ENCODE measurements at places on chromosomes 4 and X. TPM values are rescaled to one million over a fixed set of nuclear protein-coding genes. Genes with fewer than 3 reads are reported as not detected.

GRCh38 chrX:142186103-142186502 lies 19.0 kb downstream of the MAGEC2 start:
- H3K4me1 ChIP-seq = no peaks in the 10 kb centered on the region
- H3K27ac ChIP-seq = no peak overlapping the region
- DNase-seq = no peak
- H3K27me3 ChIP-seq = no peaks in the 10 kb centered on the region
- no peak overlapping the region for H3K4me3 ChIP-seq

DNA sequence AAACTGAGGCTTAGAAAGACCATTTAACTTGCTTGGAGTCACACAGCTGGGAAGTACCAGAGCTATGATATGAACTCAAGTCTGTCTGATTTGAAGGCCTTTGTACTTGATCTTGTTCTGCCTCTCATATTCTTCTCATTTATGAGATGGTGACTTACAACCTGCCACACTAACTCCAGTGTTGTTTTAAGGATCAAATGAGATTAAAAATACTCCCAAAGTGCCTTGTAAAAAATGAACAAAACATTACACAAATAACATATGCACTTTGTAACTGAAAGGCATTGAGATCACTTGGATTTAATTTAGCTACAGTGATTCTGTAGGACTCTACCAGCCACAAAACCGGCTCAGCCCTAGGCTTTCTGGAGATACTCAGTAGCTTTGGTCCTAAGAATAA lies 15.6 kb upstream of the MAP7D3 start:
- DNase-seq = no peak
- no peaks in the 10 kb centered on the region for H3K36me3 ChIP-seq
- peaks cover 5% of the 10 kb centered on the region for H3K27me3 ChIP-seq
- H3K4me1 ChIP-seq = no peaks in the 10 kb centered on the region

- H3K4me1 ChIP-seq = no peaks in the 10 kb centered on the region
- no peak overlapping the region for H3K27ac ChIP-seq
- no peaks in the 10 kb centered on the region for H3K36me3 ChIP-seq
- no peak overlapping the region for H3K4me3 ChIP-seq
- no peak for DNase-seq
Observed at GRCh38 chr4:40241026-40241425, 44.2 kb downstream of the RHOH start.

Gene DGAT2L6
- total RNA-seq = not detected

DNA sequence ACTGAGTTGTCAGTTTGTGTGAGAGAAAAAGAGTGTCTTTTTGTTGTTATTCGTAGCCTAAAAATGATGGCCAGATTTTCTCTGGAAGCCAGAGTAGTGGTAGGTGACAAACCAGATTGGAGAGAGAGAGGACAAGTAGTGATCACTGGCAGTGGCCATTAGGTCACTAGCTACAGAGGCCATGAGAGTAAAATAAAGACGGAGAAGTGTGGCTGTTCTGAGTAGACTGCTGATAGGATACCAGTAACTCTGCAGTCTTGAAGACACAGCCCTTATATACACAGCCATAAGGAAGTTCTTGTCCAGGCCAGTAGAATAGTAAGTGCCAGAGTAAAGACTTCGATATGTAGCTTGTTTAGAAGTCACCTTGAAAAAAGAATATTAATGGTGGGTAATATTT lies 7.7 kb downstream of the SLC30A9 start:
- no peaks in the 10 kb centered on the region for H3K36me3 ChIP-seq
- H3K4me3 ChIP-seq = no peak overlapping the region
- H3K27ac ChIP-seq = no peak overlapping the region
- no peak for DNase-seq
- H3K4me1 ChIP-seq = no peaks in the 10 kb centered on the region

Gene TIMM8A
- 2.7 TPM for total RNA-seq

GRCh38 chrX:71106427-71106826 lies at the start of gene CXorf65:
TSS of gene CXorf65 (minus strand) at chrX:71106740. CDS start at chrX:71106556, 184 bp downstream.
- H3K27me3 ChIP-seq = peaks cover 3% of the 10 kb centered on the region
- no peak within 1 kb of the TSS for H3K4me3 ChIP-seq
- no peaks in the 10 kb centered on the region for H3K4me1 ChIP-seq
- no peak within 1 kb of the TSS for H3K27ac ChIP-seq
- no peak for DNase-seq

Gene FAM9B
- total RNA-seq = not detected

- no peaks in the 10 kb centered on the region for H3K27me3 ChIP-seq
- no peak overlapping the region for H3K27ac ChIP-seq
- no peaks in the 10 kb centered on the region for H3K4me1 ChIP-seq
- no peak overlapping the region for H3K4me3 ChIP-seq
Observed at GRCh38 chrX:43745938-43746721, 90.0 kb downstream of the MAOA start.

DNA sequence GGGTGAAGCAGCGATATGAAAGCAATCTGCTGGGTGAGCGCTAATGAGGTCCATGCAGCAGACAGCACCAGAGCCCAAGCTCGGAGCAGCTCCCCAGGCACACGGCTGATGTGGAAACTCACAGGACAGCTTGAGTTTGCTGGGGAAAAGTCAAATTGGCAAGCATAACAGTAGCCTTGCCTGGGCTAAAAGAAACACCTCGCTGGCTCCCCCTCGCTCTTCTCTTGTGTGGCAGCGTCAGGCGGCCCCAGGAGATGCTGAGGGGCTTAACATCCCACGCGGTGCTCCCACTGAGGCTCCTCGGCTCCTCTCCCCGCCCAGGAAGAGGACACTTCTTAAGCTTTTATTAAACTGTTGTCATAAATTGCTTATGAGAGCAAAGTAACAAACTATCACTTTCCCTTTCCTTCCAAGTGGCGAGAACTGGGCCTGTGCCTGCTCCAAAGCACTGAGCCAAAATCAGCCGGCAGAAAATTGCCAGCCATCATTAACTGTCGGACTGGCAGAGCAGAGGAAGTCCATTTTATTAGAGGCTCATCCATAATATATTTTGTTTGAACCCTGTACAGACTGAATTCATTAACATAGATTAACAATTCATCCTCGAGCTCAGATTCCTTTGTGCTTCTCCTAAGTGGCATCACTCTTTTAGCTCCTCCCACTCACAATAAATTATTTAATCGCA lies 111.4 kb downstream of the TSPAN5 start:
- no peaks in the 10 kb centered on the region for H3K36me3 ChIP-seq
- no peak overlapping the region for H3K4me3 ChIP-seq
- no peak for DNase-seq
- no peak overlapping the region for H3K27ac ChIP-seq

DNA sequence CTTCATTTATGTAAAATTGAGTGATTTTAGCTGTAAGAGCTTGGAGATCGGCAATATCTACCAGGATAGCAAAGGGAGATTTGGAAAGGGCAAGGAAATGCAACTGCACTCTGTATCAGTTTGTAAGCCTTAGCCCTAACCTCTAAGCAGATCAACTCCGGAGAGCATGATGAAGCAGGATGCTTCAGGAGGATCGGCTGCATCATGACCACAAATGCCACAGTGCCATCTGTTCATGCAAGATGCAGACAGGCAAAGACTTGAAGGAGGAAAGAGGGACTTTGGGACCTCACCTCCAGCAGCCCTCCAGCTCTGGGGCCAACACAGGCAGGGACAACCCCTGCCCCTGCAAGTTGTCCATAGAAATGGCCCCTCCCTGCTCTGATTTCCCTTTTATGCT lies 377.6 kb upstream of the GATB start:
- H3K4me1 ChIP-seq = no peaks in the 10 kb centered on the region
- no peak overlapping the region for H3K27ac ChIP-seq
- DNase-seq = no peak
- H3K27me3 ChIP-seq = no peaks in the 10 kb centered on the region

- no peak overlapping the region for H3K27ac ChIP-seq
- no peaks in the 10 kb centered on the region for H3K36me3 ChIP-seq
- H3K4me3 ChIP-seq = no peak overlapping the region
- H3K4me1 ChIP-seq = no peaks in the 10 kb centered on the region
- DNase-seq = no peak
- H3K27me3 ChIP-seq = no peaks in the 10 kb centered on the region
Observed at GRCh38 chr4:187996502-187997177, 1.1 kb downstream of the ZFP42 start.

DNA sequence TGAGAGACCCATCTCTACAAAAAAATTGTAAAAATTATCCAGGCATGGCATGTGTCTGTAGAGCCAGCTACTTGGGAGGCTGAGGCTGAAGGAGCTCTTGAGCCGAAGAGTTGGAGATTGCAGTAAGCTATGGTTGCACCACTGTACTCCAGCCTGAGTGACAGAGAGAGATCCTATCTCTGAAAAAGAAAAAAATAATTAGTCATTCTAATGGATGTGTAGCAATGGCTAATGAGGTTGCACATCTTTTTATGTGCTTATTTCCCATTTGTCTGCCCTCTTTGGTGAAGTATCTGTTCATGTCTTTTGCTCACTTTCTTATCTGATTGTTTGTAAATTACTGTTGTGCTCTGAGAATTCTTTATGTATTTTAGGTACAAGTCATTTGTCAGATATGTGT lies 19.0 kb upstream of the MAML3 start:
- H3K4me1 ChIP-seq = no peaks in the 10 kb centered on the region
- no peak for DNase-seq

Gene PITX2
- total RNA-seq = not detected

DNA sequence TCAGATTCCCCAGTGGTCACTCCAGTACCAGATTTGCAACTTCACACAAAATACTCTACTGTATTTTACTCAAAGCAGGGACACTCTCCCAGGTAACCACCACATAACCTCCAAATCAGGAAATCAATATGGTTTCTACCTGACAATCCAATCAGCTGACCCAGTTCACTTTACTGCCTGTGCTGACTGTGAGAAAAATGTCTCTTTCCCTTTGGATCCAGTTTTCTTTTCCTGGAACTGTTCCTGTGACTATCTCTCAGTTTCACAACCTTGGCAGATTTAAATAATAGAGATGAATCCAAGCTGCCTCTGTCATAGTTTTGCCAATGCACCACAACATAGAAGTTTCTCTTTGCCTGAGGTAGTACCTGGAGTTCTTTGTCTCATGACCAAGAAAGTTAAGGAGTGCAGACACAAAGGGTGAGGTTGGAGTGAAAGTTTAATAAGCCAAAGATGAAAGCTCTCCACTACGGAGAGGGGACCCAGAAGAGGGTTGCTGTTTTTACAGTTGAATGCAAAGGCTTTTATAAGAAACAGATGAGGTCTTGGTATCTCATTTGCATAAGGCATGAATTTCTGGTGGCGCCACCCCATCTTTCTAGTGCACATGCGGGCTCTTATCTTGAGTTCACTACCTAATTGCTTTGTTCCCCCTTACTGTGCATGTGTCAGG lies 29.7 kb upstream of the IL9R start:
- no peaks in the 10 kb centered on the region for H3K27me3 ChIP-seq
- no peak overlapping the region for H3K27ac ChIP-seq
- no peak for DNase-seq
- H3K36me3 ChIP-seq = no peaks in the 10 kb centered on the region
- no peak overlapping the region for H3K4me3 ChIP-seq
- H3K4me1 ChIP-seq = no peaks in the 10 kb centered on the region

DNA sequence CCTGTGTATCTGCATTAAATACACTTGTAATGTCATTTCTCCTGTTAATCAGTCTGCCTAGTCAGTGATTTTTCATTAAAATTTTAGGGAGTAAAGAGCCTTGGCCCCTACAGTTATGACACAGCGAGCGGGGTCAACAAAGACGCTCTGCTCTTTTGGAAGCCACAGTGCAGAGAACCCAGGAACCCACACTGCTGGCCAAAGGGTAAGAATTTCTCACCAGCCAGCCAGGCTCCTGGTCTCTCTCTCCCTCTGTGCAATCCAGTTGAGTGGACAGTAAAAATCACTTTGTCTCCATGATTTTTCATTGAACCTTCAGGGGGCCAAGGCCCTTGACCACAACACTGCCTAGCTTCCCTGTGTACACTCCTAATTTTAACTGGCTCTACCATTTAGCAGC lies 52.8 kb downstream of the NLGN4X start:
- no peaks in the 10 kb centered on the region for H3K27me3 ChIP-seq
- no peaks in the 10 kb centered on the region for H3K4me1 ChIP-seq
- H3K36me3 ChIP-seq = no peaks in the 10 kb centered on the region
- no peak overlapping the region for H3K4me3 ChIP-seq
- DNase-seq = no peak

Gene HSFX2
- 0.31 TPM for total RNA-seq

- no peak overlapping the region for H3K4me3 ChIP-seq
- DNase-seq = no peak
- H3K36me3 ChIP-seq = no peaks in the 10 kb centered on the region
Observed at GRCh38 chr4:125060376-125060775, 254.4 kb upstream of the FAT4 start.

- H3K27me3 ChIP-seq = no peaks in the 10 kb centered on the region
- no peak for DNase-seq
- H3K27ac ChIP-seq = no peak overlapping the region
- no peaks in the 10 kb centered on the region for H3K4me1 ChIP-seq
- H3K4me3 ChIP-seq = no peak overlapping the region
Observed at GRCh38 chr4:183303301-183303700, 16.8 kb downstream of the CLDN22 start.

Gene CENPVL1
- total RNA-seq = not detected

DNA sequence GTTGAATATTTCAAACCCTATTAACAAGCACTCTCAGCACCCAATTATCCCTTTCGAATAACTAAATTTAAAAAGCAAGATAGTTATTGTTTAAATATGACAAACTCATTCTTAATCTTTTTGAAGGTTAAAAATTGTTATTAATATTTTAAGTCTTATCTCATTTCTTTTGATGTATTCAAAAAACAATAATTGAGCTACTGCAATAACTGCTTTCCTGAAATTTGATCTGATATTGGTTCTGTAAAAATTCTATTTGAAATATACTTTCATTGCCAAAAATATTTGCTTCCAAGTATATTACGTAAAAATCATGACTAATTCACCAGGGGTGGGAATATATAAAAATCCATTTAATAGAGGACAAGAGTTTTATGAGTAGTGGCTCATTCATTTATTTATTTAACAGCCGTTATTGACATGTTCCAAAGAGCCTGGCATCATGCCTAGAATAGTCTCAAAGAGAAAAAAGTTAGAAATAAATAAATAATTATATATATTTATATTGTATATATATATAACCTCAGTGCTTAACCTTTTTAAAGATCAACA lies 34.4 kb downstream of the GLRA3 start:
- H3K36me3 ChIP-seq = no peaks in the 10 kb centered on the region
- H3K27me3 ChIP-seq = no peaks in the 10 kb centered on the region
- DNase-seq = no peak
- no peak overlapping the region for H3K4me3 ChIP-seq

DNA sequence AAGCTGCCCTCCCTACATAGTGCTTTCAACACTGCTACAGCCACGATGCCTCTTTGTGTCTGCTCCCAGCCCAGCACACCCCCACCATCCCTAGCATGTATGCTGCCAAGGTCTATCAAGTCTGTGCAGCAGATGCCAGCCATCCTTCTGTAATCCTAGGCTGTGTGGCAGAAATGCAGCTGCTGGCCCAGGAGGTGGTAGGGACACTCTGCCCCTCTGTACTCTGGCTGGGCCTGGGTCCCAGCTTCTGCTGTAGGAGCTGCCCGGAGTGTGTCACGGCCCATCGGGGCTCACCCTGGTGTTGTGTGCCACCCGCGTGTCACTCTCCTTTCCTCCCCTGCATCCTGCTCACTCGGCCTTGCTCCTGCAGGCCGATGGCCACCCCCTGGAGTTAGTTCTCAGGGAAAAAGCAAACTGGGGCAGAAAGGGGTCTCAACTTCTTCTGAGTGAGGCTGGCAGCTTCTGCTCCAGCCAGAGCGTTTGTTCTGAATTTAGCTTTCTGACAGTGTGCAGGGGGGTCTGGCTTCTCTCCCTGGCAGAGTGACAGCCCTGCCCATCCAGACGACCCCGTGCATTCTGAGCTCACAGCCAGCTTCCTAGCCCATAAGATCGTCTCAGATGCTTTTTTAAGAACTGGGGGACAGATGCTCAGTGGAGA lies 22.7 kb downstream of the PSAPL1 start:
- H3K36me3 ChIP-seq = no peaks in the 10 kb centered on the region
- no peak overlapping the region for H3K27ac ChIP-seq
- no peak for DNase-seq
- H3K4me3 ChIP-seq = no peak overlapping the region
- no peaks in the 10 kb centered on the region for H3K27me3 ChIP-seq
